ENCODE measurements at places on chromosomes 1 and 21. TPM values are rescaled to one million over a fixed set of nuclear protein-coding genes. Genes with fewer than 3 reads are reported as not detected.

Gene S100A7
- not detected for polyA plus RNA-seq

Gene CSF3R
- 3.4 TPM for polyA plus RNA-seq

Gene NBPF4
- polyA plus RNA-seq: not detected

Gene CHI3L1
- 1.1 TPM for polyA plus RNA-seq

Gene TRPM2
- 1.5 TPM for polyA plus RNA-seq

Gene SH2D1B
- polyA plus RNA-seq: 0.71 TPM

Gene GPR25
- not detected for polyA plus RNA-seq

Gene SPRR4
- not detected for polyA plus RNA-seq

Gene ZNF593OS
- 1.5 TPM for polyA plus RNA-seq

- no peak for DNase-seq
These were observed 20.8 kb downstream of the FAAP20 start for GRCh38 chr1:2173546-2174347.

- DNase-seq: no peak
These were observed 2.0 kb upstream of the PERM1 start for GRCh38 chr1:983798-984475.

DNA sequence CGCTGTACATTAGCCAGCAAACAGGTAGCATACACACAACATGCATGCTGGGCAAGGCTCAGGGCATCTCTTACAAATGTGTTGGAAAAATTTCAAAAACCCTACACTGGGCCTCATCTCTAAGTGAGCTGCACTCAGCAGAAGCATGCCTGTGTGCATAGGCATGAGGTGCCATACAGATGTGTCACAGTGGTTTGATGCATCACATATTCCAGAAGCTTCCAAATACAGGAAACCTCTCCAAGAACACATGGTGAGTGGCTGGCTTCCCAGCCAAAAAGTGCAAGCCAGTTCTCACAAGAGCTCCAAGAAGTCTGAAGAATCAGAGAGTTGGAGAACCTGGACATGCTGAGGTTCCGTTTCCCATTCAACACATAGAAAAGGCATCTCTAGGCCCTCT lies 58.3 kb downstream of the CD46 start:
- no peak for DNase-seq

GRCh38 chr21:16455978-16456377 lies 726.2 kb downstream of the USP25 start:
- DNase-seq: no peak

- no peak for DNase-seq
These were observed 8.2 kb downstream of the SIM2 start for GRCh38 chr21:36706951-36707762.

DNA sequence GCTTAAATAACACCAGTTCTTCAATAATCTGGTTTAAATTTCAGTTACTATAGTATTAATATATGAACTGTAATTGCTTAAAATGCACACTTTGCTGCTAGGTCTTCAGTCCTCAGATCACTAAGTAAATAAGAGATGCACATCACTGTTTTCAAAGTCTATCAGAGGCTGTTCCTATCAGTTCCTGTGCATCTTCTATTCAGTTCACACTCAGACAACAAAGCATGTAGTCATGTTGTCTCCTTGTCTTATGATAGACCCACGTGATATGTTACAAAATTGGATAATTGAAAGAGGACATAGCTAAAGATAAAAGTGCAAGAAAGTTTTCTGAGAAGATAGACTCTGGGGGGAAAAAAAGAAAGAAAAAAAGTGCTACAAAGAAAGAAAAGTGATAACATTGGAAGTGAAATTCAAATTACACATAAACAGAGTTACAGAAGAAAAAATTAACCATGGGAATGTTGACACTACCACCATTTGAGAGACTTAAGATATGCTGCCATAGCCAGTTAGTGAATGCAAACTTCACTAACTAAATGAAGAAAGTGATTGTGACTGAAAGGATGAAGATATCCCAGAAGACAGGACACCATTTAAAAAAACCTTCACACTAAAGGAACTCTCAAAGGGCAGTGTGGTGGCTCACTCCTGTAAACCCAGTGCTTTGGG lies 33.9 kb upstream of the TSNAX start:
- no peak for DNase-seq

DNA sequence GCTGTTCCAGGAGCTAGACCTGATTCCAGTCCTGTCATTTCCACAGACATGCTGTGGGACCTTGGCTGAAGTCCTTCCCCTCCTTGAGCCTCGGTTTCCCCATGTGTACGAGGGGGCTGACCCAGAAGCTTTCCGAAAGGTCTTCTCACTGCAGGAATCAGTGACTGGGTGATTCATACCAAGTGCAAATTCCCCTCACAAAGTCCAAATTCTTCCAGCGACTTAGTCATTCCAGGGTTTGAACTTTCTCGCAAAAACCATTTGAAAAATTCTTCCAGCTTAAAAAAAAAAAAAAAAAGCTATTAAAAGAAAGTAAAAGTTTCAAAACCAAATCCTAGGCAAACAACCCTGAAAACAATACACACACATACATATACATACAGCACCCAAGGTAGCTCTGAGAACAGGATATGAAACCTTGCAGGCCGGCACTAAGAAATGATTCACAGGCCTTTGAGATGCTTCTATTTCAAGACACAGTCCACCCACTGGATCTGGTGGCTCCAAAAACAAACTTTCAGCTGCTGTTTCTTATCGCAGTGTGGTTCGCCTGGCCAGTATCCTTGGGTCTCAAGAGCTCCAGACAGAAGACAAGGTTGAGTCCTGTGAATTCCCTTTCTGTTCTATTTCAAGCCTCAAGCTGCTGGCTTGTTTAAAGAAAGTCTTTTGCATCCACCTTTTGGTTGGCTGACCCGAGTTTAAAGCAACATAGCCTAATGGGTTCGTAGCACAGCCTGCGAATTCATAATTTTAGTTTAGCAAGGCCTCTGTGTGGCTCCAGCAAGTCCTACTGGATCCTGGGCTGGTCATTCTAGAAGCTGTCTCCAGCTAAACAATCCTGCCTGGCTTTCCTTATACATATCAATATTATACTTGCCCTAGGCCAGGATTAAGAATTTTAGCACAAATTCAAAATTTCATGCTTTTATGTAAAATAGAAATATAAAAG lies 18.0 kb upstream of the ID3 start:
- no peak for DNase-seq

- no peak for DNase-seq
These were observed 12.0 kb downstream of the ZFYVE9 start for GRCh38 chr1:52153898-52154297.

GRCh38 chr1:1081311-1082238 lies 7.5 kb upstream of the RNF223 start:
- no peak for DNase-seq
